WTC11 (cell line): ENCODE measurements at places on chromosomes 6 and 20. TPM values are rescaled to one million over a fixed set of nuclear protein-coding genes. Genes with fewer than 3 reads are reported as not detected.

The PLAGL2 gene
- total RNA-seq, result 21.4 to 22.6 TPM (median 22.6 TPM) in 3 replicates

- no peak for DNase-seq
Measured at GRCh38 chr6:22670605-22671004, 101.2 kb downstream of the HDGFL1 start.

GRCh38 chr6:111185954-111186353 is 98.7 kb downstream of the SLC16A10 start:
- no peak for DNase-seq

DNA sequence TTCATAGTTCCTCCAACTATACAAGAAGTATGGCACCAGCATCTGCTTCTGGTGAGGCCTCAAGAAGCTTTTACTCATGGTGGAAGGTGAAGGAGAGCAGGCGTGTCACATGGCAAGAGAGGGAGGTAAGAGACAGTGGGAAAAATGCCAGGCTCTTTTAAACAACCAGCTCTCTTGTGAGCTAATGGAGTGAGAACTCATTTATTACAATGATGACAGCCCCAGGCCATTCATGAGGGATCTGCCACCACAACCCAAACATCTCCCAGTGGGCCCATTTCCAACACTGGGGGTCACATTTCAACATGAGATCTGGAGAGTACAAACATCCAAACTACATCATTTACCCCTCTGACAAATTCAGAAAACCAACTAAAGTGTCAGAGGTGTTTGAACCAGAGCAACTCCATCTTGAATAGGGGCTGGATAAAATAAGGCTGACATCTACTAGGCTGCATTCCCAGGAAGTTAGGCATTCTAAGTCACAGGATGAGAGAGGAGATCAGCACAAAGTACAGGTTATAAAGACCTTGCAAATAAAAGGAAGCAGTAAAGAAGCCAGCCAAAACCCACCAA is 2.2 kb upstream of the UBD start:
- DNase-seq, result no peak

GRCh38 chr6:125781314-125781868 is 9.4 kb upstream of the NCOA7 start:
- no peak for DNase-seq
